ENCODE measurements at places on chromosomes 4 and X.

- no peak for DNase-seq
Observed at GRCh38 chr4:10758906-10759305, 74.3 kb upstream of the CLNK start.

DNA sequence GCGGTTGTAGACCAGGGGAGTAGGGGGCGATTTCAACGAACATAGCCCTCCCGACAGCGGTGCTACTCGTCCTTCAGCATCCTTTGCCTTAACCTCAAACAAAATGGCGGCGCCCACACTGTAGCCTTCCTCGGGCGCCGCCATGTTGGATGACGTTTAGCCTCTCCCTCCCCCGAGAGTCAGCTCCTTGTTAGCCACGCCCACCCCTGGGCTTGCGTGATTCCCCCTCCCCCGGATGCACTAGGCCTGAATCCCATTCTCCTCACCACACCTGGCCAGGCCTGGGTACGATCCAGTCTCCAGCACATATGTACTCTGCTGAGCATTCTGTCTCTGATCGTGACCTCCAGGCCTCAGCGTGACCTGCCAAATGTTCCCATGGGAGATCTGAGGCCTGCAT lies 49.0 kb upstream of the ZNF157 start:
- DNase-seq, result peak; percentile 80

DNA sequence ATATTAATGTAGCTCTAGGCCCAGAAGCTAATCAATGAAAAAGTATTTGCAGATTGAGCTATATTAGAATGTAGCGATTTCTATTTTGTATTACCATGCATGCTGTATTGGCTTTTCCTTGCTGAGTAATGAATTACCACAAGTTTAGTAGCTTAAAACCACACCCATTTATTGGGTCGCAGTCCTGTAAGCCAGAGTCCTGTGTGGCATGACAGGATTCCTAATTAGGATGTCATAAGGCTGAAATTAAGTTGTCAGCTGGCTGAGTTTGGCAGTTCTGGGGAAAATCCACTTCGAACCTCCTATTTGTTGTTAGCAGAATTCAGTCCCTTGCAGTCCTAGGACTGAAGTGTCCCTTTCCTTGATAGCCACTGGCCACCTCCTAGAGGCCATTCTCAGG lies 50.3 kb upstream of the HHIP start:
- DNase-seq, result no peak

DNA sequence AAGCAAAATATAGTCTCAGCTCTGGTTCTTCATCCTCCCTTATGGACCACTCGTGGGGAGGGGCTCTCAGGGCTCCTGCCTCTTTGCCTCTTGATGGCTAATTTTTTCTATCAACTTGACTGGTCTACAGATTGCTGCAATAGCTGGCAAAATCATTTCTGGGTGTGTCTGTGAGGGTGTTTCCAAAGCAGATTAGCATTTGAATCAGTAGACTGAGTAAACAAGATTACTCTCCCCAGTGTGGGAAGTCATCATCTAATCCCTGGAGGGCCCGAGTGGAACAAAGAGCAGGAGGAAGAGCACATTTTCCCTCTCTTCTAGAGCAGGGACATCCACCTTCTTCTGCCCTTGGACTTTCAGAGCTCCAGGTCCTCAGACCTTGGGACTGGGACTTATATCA lies 153.5 kb downstream of the STK32B start:
- DNase-seq, result no peak

GRCh38 chr4:33751050-33751449 lies 2493.3 kb downstream of the ARAP2 start:
- DNase-seq, result no peak

Data from sciatic nerve (tissue), 2 donors.